H9 (cell line): ENCODE measurements at places on chromosomes 16 and 17. TPM values are rescaled to one million over a fixed set of nuclear protein-coding genes. Genes with fewer than 3 reads are reported as not detected.
A peak's percentile ranks its signal among the peaks of the same experiment; 100 is the strongest.

DNA sequence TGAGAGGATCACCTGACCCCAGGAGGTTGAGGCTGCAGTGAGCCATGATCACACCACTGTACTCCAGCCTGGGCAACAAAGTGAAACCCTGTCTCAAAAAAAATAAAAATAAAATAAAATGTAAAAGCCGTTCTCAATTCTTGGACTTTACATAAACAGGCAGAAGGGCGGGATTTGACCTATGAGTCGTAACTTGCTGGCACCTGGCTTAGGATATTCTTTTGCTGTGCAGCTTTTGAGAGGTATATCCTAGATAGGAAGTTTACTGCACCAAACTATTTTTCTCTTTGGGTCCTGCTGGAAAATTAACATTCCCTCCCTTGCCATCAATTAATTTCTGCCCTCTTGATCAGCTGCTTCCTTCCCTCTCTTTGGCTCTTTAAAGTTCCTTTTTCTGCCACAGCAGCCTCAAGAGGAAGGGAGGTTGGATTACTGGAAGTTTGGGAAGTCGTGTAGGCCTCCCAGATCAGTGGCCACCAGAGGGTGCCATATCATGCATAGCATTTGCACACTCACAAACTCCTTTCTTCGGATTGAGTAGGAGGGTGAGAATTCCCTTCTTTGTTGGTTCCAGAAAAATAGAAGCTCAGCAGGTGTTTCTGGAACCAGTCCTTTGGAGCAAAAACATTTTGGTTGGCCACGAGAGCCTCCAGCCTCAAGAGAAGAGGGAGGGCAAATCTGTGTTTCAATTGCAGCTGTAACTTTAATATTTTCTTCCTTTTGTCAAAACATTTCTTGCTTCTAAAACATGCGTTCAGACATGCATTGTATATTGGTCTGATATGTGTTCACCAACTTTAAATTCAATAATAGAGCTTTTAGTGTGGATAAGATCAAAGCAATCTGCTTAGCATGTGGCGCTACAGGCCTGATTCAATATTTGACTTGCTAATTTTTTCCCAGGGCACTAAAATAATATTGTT is 147.3 kb downstream of the CCDC182 start:
- DNase-seq, result peak; percentile 83

DNA sequence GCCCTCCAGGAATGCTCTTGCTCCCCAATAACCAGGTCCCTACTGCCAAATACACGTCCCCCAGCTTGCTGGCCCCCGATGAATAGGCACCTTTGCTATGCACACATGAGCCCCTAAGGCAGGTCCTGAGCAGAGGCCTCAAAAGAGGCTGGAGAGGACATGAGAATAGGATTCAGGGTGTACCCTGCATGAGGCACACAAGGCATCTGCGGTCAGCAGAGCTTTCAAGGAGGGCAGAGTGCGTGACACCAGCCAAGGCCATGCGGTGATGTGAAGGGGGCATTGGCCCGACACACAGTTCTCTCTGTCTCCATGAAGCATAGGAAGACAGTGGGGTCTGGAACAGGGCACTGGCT is 6.9 kb downstream of the SEZ6L2 start:
- no peak for DNase-seq

GRCh38 chr17:38543403-38544174 is 62.2 kb downstream of the SRCIN1 start:
- no peak for DNase-seq

DNA sequence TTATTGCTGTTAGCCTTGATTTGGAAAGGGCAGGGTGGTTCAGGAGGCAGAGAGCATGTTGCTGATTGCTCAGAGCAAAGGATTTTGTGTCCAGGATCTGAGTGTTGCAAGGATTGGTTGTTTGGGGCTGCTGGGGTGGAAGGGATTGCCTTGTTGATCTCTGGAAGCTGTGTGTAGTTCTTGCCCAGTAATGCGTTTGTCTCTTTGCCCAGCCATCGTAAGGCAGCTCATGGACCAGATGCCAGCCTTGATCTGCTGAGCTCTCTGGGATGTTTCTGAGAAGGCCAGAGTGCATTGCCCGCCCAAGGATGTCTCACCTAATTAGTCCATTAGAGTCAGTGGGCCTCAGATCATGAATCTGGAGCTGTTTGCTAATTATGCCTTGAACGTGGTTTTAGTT is 33.6 kb downstream of the NKD1 start:
- DNase-seq, result no peak

TMEM114 gene
- total RNA-seq, result 0.33 and 1.2 TPM in 2 replicates

NPTX1 gene
- 20.5 and 20.8 TPM in 2 replicates for total RNA-seq
